ENCODE measurements at places on chromosomes 1 and 21. TPM values are rescaled to one million over a fixed set of nuclear protein-coding genes. Genes with fewer than 3 reads are reported as not detected.

DNA sequence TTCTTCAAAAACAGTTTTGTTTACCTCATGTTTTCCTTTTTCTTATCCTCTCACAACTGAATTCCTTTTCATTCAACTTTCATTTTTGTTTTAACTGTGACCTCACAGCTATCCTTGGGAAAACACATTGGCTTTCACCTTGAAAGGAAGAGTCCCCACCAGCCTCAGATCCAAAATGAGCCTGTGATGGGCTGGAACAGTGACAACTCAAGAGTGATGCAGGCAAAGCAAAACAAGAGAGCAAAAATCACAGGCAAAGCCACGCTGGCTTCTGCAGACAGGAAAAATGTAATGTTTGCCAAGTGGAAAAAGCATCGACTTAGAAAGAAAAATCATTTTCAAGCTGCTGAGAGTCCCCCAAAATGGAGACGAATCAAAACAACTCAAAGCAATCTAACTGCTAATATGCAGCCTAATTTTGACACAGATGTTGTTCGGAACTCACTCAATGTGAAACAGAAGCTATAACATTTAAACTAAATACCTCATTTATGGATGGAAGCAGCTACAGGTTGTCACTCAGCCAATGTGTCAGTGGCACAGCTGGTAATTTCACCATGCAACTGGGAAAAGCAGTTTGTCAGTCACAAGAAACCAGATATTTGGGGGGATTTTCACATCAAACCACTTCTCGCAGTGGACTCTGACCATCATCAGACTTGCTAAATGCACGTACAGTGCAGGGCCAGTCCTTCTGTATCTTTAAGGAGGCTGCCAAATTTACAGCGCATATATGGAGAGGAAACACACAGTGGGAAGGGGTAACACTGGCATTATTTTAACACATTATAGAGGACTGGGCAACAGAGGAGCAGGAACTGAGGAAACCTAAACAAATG, 50.7 kb downstream of the ALG14 start:
- no peaks in the 10 kb centered on the region for H3K27me3 ChIP-seq
- no peaks in the 10 kb centered on the region for H3K36me3 ChIP-seq
- DNase-seq, result no peak

DNA sequence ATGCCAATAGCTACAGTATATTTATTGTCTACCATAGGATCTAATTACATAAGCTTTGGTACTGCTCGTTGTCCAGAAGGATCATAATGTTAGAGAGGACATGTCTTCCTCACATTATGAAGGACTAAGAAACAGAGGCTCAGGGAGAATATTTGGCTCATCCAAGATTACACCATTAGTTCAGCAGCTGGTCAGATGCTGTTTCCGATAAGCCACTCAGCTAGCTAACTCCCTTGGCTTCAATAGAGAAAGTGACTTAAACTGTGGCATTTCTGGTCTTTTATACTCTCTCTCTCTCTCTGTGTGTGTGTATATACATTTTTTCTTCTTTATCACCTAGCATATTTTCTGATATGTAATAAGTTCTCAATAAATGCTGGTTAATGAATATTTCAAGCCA, 70.4 kb downstream of the DDR2 start:
- no peaks in the 10 kb centered on the region for H3K27me3 ChIP-seq
- H3K27ac ChIP-seq, result no peak overlapping the region
- no peak overlapping the region for H3K4me3 ChIP-seq
- H3K4me1 ChIP-seq, result no peaks in the 10 kb centered on the region

DNA sequence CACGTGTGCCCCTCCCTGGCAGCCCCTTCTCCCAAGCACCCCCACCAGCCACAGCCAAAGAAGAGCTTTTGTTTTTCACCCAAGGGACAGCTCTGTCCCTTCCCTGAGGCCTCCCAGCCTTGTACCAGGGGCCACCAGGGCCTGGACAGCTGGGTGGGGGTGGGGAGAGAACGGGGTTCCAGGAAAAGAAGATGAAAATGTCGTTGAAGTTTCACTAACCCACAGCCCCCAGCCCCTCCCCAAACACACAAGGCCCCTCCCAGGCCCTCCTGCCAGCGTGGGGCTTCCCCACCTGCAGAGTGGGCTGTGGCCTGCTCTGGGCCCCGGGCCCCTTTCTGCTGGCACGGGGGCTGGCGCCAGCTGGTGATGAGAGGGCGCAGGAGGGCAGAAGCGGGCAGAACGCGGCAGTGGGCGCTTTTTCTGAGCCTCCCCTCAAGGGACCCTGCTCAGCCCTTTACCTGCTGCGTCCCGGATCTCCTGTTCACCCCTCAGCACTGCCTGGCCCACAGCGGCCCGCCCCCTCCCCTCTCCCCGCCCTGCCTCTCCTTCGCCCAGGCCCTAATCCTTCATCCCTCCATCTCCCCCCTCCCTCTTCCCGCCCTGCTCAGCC, 5.5 kb upstream of the ANKRD65 start:
- no peaks in the 10 kb centered on the region for H3K27me3 ChIP-seq
- H3K4me3 ChIP-seq, result no peak overlapping the region
- no peak for DNase-seq
- no peaks in the 10 kb centered on the region for H3K36me3 ChIP-seq
- H3K27ac ChIP-seq, result no peak overlapping the region
- no peaks in the 10 kb centered on the region for H3K4me1 ChIP-seq

- H3K4me1 ChIP-seq, result no peaks in the 10 kb centered on the region
- no peaks in the 10 kb centered on the region for H3K27me3 ChIP-seq
- DNase-seq, result no peak
- H3K27ac ChIP-seq, result no peak overlapping the region
- H3K36me3 ChIP-seq, result no peaks in the 10 kb centered on the region
Observed at GRCh38 chr1:217089361-217090014, 366.3 kb upstream of the ESRRG start.

DNA sequence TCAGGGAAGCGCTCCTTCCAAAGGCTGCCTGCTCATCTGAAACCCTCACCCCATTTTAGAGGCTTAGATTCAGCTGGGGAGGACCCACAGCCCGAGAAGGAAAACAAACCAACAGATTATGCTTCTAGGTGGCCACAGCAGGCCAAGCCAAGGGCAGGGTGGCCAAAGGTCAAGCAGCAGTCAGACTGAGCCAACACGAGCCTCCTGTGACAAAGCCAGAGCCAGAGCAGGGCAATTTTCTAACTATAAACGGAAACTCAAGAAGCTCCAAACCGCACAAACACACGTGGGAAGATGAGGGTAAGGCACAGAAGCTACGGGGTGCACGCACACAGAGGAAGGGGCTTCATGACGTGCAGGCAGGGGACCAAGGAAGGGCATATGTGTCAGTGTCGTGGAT, 64.1 kb downstream of the PLEKHA6 start:
- H3K36me3 ChIP-seq, result no peaks in the 10 kb centered on the region
- no peaks in the 10 kb centered on the region for H3K4me1 ChIP-seq
- no peak overlapping the region for H3K27ac ChIP-seq
- no peak overlapping the region for H3K4me3 ChIP-seq
- no peak for DNase-seq
- peaks cover 4% of the 10 kb centered on the region for H3K27me3 ChIP-seq

DNA sequence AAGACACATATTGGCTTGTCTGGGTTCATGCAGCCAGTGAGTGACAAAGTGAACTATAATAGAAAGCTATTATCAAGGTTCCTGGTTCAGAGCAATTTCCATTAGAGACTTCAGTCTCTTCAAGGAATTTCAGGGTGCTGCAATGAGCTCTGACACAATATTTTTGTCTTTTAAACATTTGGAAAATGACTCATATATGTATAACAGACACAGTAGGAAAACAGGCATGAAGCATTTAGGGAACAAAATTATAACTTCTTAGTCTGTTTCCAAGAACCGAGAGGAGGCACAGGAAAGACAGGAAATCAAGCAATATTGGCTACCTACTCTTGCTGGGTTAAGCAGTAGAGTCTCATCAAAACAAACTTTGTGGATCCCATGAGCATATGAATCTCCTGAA, 170.4 kb downstream of the PTPRC start:
- H3K27ac ChIP-seq, result no peak overlapping the region
- DNase-seq, result no peak
- no peaks in the 10 kb centered on the region for H3K27me3 ChIP-seq
- H3K4me1 ChIP-seq, result no peaks in the 10 kb centered on the region
- H3K4me3 ChIP-seq, result no peak overlapping the region

- H3K36me3 ChIP-seq, result no peaks in the 10 kb centered on the region
- DNase-seq, result peak; percentile 76
- peak overlapping the region; percentile 33 for H3K4me3 ChIP-seq
- H3K27ac ChIP-seq, result no peak overlapping the region
- H3K27me3 ChIP-seq, result no peaks in the 10 kb centered on the region
- H3K4me1 ChIP-seq, result peaks cover 23% of the 10 kb centered on the region
Observed at GRCh38 chr1:36420836-36421317, 23.2 kb upstream of the LSM10 start.

NES gene
- total RNA-seq, result not detected

KCNE2 gene
- total RNA-seq, result not detected

EXOSC10 gene
- 94.0 TPM for total RNA-seq

CRB1 gene
- total RNA-seq, result 0.26 TPM
